ENCODE measurements at places on chromosomes 16 and 17.

DNA sequence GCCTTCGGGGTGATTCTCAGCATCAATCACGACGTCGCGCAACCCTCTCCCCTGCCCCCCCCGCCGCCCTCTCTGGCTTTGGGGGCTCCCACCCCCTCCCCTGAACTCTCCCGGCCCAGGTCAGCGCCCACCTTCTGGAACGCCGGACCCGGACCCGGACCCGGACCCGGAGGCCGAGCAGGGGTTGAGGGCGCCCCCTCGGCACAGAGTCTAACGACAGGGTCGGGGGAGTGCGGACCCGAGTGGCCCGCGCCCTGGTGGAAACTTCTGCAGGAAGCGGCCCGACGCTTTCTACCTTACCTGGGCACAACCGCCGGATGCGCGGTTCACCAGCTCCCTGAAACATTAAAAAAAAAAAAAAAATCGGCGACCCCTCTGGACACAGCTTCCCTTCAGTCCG, 16.2 kb downstream of the SALL1 start:
- no peak for DNase-seq

DNA sequence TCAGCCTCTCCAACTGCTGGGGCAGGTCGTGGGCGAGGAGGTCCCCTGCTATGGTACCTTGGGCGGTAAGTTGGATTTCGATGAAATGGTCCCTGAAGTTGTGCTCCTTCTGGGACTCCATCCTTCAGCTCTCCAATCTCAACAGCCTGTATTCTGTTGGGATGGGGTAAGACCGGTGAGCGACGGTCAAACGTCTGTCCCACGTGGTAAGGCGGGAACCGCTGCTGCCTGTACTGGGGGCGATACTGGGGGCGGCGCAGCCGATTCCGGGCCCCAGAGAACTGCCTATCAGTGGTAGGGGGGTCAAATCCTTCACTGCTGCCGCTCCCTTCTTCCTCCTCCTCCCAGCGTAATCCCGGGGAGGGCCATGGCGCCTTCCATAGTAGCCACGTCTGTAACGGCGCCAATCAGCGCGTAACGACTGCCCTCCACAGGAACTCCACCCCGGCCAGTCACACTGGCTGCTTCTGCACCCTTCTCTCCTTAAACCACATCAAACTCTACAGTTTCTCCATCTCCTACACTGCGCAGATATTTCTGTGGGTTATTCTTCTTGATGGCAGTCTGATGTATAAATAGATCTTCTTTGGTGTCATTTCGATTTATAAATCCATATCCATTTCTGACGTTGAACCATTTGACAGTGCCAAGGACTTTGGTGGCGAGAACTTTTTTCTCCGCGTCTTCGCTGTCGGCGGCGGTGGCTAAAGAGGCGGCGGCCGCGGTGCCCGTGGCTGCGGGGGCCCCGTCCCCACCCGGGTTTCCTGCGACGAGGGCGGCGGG, 41.1 kb downstream of the AHSP start:
- DNase-seq: no peak

DNA sequence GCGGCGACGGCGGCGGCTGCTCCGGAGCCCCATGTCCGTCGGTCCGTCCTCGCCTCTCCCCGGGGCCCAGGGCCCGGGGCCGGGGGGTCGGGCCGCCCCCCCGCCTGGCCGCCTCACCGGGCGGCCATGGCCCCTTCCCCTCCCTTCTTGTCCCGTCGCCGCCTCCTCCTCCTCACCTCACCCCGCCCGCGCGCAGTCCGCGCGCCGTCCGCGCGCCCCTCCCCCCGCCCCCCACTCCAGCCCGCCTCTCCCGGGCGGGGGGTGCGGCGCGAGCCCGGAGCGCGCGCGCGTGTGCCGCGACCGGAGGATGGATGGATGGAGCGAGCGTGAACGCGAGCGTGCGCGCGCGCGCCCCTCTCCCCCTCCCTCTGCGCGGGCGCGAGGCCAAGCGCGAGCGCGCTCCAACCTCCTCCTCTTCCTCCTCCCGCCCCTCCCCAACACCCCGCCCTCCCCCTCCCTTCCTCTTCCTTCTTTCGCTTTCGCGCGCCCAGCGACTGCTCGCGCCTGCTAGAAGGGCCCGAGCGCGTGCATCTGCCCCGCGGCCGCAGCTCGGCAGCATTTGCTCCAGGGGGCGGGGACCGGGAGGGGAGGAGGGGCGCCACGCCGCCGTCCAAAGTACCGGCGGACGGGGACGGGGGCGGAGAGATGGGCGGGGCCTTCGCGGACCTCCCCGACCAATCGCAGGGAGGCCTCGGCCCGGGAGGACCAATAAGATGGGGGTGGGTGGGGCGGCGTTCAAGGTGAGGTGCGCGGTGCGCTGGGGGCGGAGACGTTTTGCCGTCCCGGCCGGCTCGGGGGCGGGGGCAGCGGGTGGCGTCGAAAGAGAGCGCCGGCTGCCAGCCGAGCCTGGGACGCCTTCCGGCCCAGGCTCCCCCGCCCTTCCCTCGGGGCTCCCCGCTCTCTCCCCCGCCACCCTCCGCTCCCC, at the start of gene ATXN7L3:
Gene ATXN7L3, minus strand, starts transcription at position 332 of the 925 bp plus-strand sequence. CDS start 1,814 bp downstream, outside the sequence.
- peak; percentile 99 for DNase-seq

DNA sequence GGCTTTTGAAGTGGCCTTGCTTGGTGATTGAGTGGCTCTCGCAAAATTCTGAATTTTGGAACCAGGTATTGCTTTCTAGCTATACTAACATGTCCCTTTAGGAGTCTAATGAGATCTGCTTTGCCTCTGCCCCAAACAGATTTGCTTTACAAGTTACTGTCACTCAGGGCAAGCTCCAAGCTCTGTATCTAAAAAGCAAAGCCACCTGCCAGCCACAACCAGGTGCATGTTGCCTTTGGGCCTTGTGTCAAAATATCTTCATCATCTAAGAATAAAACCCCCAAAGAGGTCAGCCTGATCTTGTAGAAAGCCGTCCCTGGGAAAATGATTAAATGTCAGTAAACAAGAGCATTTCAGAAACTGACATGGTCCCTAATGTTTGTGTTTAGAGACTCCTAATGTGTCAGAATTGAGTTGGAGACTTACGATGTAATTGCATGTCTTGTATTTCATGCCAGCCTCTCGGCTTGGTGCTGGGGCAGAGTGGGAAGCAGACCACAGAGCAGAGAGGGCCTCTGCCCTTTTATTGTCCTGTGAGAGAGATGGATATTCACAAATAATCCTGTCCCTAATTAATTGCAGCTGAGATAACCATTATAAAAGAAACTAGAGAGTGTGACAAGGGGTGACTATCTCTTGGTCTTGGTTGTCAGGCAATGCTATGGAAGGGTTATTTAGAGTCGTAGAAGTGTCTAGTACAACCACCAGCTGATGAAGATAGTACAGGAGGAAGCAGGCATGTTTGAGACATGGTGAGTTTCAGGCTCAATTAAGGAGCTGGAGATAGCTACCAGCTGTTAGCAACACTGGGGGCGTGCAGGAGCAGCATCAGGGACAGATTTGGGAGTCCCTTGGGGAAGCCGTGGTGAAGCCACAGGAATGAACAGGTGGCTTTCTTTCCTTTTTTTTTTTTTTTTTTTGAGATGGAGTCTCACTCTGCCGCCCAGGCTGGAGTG, 90.7 kb downstream of the PITPNC1 start:
- no peak for DNase-seq
